ENCODE measurements at places on chromosomes 12 and 14.
A peak's percentile ranks its signal among the peaks of the same experiment; 100 is the strongest.

- no peak for DNase-seq
Observed at GRCh38 chr12:119681111-119681510, 13.2 kb downstream of the PRKAB1 start.

GRCh38 chr12:91630596-91631293, 448.1 kb upstream of the DCN start:
- DNase-seq, result no peak

DNA sequence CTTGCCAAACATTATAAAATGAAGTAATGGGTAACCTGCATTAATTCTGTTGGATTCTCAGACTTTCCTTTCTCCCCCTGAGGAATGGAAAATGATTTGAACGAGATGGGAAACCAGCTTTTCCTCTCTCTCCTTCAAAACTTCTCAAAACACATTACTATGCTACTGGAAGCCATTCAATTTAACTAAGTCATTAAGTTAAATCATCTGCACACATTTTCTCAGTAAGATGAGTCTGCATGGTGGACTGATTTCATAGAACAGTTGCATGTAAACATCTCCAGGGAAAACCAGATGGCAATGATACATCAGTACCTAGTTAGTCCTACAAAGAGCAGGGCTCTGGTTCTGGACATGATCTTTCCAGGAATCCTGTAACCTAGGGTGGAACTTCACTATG, 59.9 kb downstream of the BMP4 start:
- DNase-seq, result no peak

DNA sequence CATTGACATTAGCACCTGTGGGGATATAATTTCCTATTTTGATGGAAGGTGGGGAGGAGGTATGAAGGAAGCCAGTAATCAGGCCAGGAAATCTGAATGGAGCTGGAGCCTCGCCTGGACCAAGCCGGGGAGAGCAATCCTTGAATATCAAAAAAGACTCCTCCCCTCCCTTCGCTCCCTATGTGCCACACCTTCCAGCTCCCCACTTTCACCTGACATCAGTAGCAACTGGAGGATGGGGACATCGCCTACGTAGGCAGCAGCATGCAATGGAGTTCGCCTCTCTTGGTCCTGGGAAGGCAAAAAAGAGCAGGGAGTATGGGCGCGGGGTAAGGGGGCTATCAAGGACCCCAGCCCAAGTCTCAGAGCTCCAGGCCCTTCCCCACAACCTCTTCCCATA, 1.1 kb downstream of the ANKRD52 start:
- no peak for DNase-seq

DNA sequence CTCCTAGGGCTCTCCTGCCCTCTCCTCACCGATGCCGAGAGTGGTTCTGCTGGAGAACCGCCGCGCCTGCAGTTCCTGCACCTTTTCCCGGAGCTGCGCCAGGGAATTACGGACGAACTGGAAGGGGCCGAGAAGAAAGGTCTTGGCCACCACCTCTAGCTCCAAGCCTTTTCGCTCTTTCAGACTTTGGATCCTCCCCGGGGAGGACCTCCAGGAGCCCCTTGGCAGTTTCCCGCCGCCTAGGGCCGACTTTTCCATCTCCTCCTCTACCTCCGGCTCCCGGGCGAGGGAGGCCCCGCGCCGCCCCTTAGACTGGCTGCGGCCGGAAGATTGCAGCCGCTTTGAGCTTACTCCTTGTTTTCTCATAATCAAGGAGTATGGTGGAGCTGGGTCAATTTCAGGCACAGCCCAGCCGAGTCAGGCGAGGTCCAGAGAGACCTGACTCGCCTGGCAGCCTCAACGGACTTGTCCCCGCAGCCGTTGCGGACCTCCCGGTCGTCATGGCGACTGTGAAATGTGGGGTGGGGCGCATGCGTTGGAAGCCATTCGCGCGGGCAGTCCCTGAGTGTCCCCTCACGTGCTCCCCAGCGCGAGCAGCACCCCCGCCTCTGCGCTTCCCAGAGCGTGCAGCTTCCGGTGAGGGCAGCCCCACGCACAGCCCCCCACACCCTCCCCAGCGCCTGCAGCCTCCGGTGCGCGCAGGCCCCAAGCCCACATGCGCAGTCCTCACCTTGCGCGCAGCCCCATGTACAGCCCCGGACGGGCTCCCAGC, at the start of gene DPY19L2:
Gene DPY19L2, minus strand, starts transcription at position 466 of the 772 bp plus-strand sequence. Its CDS starts 100 bp downstream, at position 366.
- peak; percentile 56 for DNase-seq

DNA sequence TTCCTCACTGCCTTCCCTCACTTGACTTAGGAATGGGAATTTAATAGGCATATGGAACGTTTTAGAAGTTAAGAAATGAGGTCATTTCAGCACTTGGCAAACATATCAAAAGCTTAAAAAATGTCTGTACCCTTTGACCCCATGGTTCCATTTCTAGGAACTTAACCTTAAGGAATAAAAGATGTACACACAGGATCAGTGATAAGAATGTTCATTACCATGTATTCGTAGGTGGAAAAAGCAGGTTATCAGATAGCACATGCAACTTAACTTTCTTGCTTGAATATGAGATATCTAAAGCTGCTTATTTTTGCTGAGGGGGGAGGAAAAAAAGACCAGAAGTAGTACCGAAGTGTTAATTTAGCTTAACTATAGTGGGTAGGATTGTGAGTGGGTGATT, 57.2 kb downstream of the TTLL5 start:
- DNase-seq, result no peak

DNA sequence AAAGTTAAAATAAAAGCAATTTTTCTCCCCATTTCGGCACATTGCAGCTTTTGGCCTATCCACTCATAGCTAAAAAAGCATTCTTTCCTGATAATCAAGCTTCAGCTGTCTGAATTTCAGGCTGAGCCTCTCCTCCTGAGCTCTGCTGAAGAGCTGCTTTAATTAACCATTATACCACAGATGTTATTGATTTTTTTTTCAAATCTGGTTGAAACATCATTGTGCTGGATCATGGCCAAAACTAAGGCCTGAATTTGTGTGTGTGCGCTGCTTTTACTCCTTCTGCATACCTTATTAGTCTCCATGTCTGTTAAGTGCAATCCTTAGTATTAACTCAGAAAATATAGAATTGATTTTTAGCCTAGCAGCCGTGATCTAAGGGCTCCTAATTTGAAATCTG, 52.3 kb downstream of the MBIP start:
- no peak for DNase-seq

GRCh38 chr12:124852911-124853427, 10.7 kb downstream of the SCARB1 start:
- no peak for DNase-seq

GRCh38 chr12:25574761-25575160, 21.7 kb upstream of the LMNTD1 start:
- DNase-seq, result no peak

GRCh38 chr12:107326237-107326636, 232.9 kb upstream of the CRY1 start:
- no peak for DNase-seq

DNA sequence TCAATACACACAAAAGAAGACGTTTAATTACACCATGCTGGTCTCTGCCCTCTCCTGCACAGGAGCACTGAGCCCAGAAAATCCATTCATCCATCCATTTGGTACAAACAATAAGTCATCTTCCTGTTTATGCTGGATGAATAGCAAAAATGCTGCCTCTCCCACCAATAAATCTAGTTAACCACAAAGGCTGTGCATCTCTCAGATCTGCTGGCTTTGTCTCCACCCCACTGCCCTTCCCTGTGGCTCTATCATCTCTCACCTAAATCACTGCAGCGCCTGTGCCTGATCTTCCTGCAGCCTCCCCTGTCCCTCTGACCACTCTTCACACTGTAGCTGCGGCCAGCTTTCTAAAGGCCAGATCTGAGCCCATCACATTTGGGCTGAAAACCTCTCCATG, 72.9 kb upstream of the DDX11 start:
- no peak for DNase-seq

GRCh38 chr12:95262808-95263207, 45.2 kb downstream of the VEZT start:
- no peak for DNase-seq

DNA sequence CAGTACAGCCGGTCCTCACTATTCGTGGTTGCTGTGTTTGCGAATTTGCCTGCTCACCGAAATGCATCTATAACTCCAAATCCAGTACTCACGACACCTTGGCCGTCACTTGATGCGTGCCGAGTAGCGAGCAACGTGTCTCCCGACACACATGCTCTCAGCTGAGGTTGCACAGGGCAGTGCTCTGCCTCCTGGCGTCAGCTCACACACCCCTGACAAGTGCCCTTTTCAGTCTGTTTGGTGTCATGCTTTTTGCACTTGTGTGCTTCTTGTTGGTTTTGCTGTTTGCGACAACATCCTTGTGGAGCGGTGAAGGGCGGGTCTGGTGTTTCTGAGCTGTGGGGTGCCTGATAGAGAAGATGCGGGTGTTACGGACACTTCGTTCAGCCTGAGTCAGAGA, 110.4 kb upstream of the RFLNA start:
- no peak for DNase-seq

Data from stimulated activated CD4-positive, alpha-beta T cell treated with anti-CD3 and anti-CD28 coated beads, Interleukin-1b, Interleukin-23, amount 100 ng/mL, for 24 hours (primary cell).